ENCODE measurements at places on chromosomes 11 and 22.

DNA sequence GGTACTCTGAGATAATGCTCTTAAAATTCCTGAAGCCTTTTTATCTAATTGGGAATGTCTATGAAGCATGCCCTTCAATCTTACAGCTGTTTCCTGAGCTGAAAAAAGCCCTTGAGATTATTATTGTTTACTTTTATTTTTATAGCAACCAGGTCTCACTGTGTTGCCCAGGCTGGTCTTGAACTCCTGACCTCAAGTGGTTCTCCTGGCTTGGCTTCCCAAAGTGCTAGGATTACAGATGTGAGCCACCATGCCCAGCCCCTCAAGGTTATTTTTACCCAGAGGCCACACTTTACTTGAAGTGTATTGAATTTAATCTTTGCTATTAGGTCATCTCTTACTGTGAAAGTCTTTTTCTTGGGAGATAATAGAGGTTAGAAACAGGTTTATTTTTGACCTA lies 7.0 kb upstream of the SWAP70 start:
- no peak for DNase-seq

DNA sequence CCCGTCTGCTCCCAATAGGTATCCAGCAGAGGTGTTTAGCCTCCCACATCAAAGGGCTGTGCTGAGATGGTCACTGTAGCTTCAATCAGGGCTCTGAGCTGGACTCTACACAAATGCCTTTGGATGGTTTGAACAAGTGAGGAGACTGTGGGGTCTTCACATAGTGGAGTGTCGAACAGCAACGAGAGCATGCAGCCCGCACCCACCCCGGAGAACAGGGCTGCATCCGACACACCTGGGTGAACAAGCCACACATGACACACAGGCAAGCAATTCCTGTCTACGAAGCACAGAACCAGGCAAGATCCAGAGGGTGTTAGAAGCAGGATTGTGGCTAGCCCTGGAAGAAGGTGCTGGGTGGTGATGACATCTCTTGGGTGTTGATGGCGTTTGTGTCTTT lies 58.0 kb upstream of the FGF3 start:
- DNase-seq: no peak

DNA sequence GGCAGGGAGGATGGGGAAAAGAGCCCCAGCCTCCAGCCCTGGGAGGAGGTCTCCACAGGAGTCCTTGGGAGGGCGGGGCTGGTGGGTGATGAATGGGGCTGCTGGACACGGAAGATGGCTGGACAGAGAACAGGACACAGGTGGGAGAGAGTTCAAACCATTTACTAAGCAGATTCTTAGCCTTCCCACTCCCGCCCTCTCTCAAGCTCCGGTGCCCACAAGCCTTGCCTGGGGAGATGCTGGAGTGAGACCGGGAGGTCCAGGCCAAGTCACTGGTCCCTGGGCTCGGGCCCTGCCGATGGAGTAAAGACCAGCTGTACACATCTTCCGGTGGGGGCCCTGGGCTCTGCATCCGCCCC lies 1.4 kb downstream of the CLDN5 start:
- no peak for DNase-seq

- no peak for DNase-seq
Measured at GRCh38 chr11:32262367-32262766, 171.5 kb downstream of the RCN1 start.

GRCh38 chr11:37689951-37690350 lies 1091.9 kb upstream of the RAG2 start:
- no peak for DNase-seq

DNA sequence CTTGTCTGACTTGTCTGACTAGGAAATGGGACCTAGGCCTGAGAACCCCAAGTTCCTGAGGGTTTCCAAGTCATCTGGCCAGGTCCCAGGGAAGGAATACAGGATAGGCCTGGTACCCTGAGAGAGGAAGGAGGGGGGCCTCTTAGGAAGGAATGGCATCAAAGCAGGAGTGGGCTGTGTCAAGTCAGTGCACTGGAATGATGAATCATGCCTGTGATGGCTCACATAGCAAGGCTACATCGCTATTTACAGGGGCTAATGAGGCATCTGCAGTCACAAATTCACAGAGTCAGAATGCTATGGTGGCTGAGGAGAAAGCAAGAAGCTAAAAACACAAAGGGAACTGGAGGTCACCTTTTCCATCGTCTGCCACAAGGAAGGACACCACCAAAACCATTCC lies 247.3 kb downstream of the NXPE2 start:
- no peak for DNase-seq

DNA sequence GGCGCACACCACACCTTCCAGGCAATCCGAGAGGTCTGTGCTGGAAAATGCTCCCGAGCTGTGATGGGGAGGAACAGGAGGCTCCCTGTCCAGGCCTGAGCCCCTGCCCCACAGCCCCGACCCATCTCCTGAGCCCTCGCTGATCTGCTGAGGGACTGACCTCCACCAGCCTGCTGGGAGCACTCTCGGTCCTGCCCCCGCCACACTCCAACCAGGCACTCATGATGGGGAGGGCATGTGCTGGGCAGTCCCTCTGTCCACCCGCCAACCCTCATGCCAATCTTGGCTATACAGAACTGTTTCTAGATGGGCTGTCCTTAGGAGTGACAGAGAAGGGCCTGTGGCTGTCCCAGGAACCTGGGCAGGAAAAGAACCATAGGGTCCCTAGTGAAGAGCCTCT lies 70.8 kb downstream of the TRMU start:
- no peak for DNase-seq

- no peak for DNase-seq
Measured at GRCh38 chr11:97548280-97548679, 1158.5 kb downstream of the JRKL start.

- DNase-seq: no peak
Measured at GRCh38 chr11:47028195-47029093, 91.9 kb downstream of the CSTPP1 start.

GRCh38 chr11:13052130-13052571 lies 43.0 kb downstream of the RASSF10 start:
- DNase-seq: no peak

DNA sequence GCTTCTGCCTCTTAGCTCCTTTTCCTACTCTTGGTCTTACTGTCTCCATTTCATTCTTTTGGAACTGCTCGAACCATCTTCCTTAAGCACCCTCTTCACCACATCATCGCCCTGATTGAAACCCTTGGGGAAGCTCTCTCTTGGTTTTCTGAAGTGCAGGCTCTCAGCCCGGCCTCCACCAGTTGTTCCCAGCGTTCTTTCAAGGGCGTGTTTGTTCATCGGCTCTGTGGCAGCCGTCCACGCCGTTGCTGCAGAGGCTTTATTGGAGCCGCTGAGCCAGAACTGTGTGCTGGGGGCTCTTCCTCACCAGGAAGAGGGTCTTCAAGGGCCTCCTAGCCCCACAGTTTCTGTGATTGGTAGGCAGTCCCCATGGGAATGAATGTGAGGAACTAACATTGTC lies 214.1 kb downstream of the TBC1D22A start:
- no peak for DNase-seq

- no peak for DNase-seq
Measured at GRCh38 chr11:44787981-44788380, 61.2 kb downstream of the TSPAN18 start.

GRCh38 chr11:130583801-130584211 lies 135.4 kb downstream of the ADAMTS15 start:
- DNase-seq: no peak

GRCh38 chr22:48960980-48961660 lies 866.6 kb downstream of the BRD1 start:
- no peak for DNase-seq

GRCh38 chr11:76436020-76436419 lies 8.8 kb upstream of the EMSY start:
- no peak for DNase-seq

DNA sequence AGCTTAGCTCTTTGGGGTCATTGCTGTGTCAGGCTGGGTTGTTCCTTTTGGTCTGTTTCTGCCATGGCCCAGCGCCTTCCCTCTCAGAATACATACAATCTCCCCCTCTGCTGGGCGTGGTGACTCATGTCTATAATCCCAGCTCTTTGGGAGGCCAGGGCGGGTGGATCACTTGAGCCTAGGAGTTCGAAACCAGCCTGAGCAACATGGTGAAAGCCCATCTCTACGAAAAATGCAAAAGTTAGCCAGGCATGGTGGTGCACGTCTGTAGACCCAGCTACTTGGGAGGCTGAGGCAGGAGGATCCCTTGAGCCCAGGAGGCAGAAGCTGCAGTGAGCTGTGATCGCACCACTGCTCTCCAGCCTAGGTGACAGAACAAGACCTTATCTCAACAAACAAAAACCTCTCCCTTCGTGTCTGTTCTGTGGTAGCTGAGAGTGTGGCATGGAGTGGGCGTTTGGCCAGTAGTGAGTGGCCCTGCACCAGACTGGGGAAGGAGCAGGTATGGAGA lies 46.7 kb upstream of the RAB1B start:
- no peak for DNase-seq

- no peak for DNase-seq
Measured at GRCh38 chr22:24730864-24731263, 43.7 kb downstream of the PIWIL3 start.

DNA sequence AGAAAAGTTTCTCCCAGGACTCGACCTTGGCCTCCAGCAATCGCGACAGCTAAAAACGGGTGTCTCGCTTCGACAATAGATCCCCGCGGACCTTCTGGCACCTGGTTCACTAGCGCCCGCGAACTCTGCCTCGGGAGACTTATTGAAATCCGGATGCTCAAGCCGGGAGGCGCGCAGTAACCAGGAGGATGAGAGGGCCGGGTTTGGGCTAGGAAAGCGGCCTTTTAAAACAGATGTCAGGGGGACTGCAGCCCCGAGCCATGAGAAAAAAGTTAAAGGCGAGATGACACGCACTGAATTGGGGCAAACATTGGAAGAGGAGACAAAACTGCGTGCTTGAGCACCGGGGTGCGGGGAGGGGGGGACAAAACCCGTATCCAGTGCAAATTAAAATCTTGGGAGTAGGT lies 637 bp upstream of the ZBTB16 start:
- DNase-seq: no peak

- DNase-seq: no peak
Measured at GRCh38 chr11:39641751-39642150, 1817.7 kb downstream of the LRRC4C start.

Data from SHP77 (cell line).